Prostate gland (tissue), 2 donors: ENCODE measurements at places on chromosomes 13 and 19. TPM values are rescaled to one million over a fixed set of nuclear protein-coding genes. Genes with fewer than 3 reads are reported as not detected.
A peak's percentile ranks its signal among the peaks of the same experiment; 100 is the strongest.

DNA sequence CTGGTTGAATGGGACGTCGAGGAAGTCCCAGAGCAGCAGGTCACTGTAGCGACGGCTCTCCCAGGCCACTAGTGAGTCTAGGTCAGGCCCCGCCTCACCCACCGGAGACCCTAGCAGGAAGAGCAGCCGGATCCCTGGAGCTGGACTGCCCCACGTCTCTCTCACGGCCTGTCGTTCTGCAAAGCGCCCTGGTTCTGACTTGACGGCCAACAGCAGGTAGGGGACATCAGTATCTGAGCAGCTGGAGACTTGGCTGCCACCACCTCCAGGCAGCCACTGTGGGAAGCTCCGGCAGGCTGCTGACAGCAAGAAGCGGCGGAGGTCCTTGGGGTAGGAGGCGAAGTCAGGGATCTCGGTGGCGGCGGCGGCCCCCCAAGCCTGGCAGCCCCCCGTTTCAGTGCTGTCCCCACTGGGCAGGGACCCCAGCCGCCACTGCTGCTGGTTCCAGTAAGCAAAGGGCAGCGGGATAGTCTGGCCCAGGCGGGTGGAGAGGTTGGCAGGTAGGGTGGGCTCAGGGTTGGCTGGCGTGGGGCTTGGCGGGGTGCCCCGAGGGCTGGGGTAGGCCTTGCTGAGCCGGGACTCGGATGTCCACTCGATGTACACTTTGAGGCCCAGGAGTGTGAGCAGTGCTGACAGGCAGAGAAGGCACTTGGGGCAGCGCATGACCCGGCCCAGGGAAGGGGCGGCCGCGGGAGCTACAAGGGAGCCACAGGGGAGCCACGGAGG lies 895 bp downstream of the B3GNT8 start:
- no peaks in the 10 kb centered on the region for H3K27me3 ChIP-seq
- peaks cover 4% of the 10 kb centered on the region for H3K36me3 ChIP-seq
- peak overlapping the region; percentile 78 for H3K27ac ChIP-seq
- H3K4me1 ChIP-seq, result peaks cover 4% of the 10 kb centered on the region

- peaks cover 73% of the 10 kb centered on the region for H3K4me1 ChIP-seq
- H3K27me3 ChIP-seq, result no peaks in the 10 kb centered on the region
- H3K4me3 ChIP-seq, result peak overlapping the region; percentile 19
- H3K27ac ChIP-seq, result peak overlapping the region; percentile 96
- H3K36me3 ChIP-seq, result no peaks in the 10 kb centered on the region
Measured at GRCh38 chr19:13006431-13007281, 11.4 kb downstream of the NFIX start.

- H3K36me3 ChIP-seq, result no peaks in the 10 kb centered on the region
- no peaks in the 10 kb centered on the region for H3K27me3 ChIP-seq
- DNase-seq, result no peak
- peak overlapping the region; percentile 58 for H3K27ac ChIP-seq
- peaks cover 6% of the 10 kb centered on the region for H3K4me1 ChIP-seq
Measured at GRCh38 chr19:14381689-14382474, 638 bp downstream of the ADGRE5 start.

DNA sequence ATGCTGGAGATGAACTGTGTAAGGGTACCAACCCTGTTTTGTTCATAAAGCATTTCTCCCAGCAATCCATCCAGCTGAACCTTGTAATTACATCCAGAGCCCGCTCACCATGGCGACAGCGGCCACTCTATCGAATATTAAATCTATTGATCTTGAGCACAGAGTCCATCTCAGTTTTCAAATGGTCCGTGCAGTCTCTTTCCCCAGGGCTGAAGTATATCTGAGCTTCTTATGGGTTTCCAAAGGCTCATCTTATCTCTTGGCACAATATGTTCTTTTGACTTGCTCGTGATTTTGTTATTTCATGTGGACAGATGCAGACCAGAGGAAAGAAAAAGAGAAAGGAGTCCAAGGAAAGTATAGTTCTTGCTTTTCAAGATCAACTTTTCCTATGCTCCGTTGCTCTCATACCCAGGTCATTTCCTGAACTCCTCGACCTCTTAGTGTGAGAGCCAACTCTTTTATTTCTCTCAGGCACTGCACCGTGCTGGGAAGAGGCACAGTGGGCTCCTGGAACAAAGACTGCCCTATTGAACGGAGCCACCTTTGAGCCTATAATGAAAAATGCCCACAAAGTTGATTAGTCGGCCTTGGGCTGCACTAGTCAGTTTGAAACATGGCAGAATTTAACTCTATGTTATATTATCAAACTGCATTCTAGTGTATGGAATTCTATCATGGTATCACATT lies 66.7 kb downstream of the RFC3 start:
- H3K4me3 ChIP-seq, result no peak overlapping the region
- H3K4me1 ChIP-seq, result no peaks in the 10 kb centered on the region
- H3K36me3 ChIP-seq, result no peaks in the 10 kb centered on the region
- DNase-seq, result no peak

GRCh38 chr13:32893176-32893575 lies 123.0 kb upstream of the KL start:
- H3K4me3 ChIP-seq, result no peak overlapping the region
- H3K27ac ChIP-seq, result no peak overlapping the region
- H3K4me1 ChIP-seq, result no peaks in the 10 kb centered on the region
- no peaks in the 10 kb centered on the region for H3K36me3 ChIP-seq

Gene LGALS7B
- total RNA-seq, result 3.8 TPM

Gene NLRP8
- 0.05 TPM for total RNA-seq
